IPS DF 19.7 (cell line): ENCODE measurements at places on chromosomes 7 and 10.
A peak's percentile ranks its signal among the peaks of the same experiment; 100 is the strongest.

DNA sequence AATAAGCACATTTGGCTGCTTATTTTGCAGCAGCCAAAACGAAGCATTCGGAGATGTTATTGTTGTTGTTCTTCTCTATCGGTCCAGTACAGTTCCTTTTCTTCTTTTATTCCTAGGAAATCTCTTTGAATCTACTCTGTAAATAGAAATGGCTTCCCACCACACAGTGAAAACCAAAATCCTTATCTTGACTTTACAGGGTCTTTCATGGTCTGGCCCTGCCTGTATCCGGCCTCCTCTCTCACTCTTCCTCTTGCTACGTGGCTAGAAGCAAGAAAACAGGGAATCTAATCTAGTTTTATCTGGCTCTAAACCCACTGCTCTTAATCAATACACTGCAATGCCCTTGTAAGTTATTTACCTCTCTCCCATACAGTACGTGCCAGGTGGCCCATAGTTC lies 926.0 kb upstream of the C7orf33 start:
- no peak for DNase-seq

DNA sequence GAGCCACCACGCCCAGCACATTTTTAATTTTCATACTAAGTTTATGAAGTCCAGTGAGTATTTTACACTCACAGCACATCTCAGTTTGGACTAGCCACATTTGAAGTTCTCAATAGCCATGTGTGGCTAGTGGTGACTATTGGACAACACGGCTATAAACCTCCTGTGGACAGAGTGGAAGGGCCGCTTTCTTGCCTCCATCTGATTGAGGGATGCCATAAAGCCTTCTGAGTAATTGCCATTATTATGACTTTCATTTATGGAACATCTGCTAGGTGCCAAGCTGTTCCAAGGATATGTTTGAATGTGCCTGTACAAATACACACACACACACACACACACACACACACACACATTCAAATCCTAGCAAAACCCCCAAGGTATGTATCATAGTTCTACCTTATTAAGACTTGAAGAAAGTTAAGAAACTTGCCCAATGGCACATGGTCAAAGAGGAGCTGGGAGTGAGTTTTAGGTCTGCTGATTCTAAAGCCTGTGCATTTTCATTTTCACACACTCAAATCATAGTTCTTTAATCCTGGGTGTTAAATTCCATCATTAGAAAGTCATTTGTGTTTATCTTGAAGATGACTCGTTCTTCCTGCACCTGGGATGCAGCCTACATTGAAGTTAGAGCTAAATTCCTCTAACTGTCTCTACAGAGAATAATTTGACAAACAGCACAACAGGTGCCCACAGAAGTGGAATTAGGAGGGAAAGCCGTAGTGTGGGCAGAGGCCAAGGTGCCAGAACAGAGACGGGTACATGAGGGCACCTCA lies 143.3 kb downstream of the PKD1L1 start:
- no peak for DNase-seq

- no peak for DNase-seq
Observed at GRCh38 chr7:33539659-33540400, 365.5 kb upstream of the BMPER start.

DNA sequence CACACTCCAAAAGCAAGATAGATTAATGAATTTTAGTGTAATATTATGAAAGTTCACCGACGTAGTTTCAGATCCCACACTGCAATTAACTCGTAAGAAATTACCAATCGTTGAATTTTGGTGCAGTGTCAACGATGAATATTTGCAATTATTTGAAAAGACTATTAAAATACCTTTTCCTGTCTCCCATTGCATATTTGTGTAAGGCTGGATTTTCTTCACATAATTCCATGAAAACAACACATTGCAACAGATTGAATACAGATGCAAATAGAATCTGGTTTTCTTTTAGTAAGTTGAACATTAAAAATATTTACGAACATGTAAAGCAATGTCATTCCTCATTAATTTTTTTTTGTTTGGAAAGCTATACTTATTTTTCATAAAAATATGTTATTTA lies 50.9 kb downstream of the DNMBP start:
- DNase-seq: no peak

GRCh38 chr7:3691478-3692158 lies 390.6 kb downstream of the SDK1 start:
- no peak for DNase-seq

GRCh38 chr10:13074563-13075451 lies 25.2 kb upstream of the OPTN start:
- DNase-seq: no peak

GRCh38 chr7:25998499-25998898 lies 153.5 kb upstream of the NFE2L3 start:
- DNase-seq: no peak

GRCh38 chr10:8544057-8544380 lies 489.5 kb downstream of the GATA3 start:
- DNase-seq: no peak

DNA sequence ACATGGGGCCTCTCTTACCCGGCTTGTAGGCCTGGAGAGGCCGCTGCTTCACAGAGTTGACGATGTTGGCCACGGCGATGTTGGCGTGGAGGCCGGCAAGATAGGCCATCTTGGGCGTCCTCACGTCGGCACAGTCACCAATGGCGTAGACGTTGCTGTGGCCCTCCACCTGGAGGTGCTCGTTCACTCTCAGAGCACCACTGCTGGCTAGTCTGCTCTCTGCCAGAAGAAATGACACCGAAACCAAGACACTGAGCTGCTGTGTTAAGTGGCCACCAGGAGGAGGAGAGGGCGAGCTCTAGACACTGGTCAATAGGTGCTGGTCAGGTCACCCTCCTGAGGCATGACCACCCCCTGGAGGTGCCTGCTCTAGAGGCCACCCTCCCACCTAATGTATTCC lies 17.7 kb downstream of the AIFM2 start:
- DNase-seq: no peak

GRCh38 chr7:149620961-149621360 lies 123.4 kb upstream of the ZNF746 start:
- no peak for DNase-seq

GRCh38 chr7:95817866-95818640 lies 45.7 kb downstream of the DYNC1I1 start:
- DNase-seq: no peak

DNA sequence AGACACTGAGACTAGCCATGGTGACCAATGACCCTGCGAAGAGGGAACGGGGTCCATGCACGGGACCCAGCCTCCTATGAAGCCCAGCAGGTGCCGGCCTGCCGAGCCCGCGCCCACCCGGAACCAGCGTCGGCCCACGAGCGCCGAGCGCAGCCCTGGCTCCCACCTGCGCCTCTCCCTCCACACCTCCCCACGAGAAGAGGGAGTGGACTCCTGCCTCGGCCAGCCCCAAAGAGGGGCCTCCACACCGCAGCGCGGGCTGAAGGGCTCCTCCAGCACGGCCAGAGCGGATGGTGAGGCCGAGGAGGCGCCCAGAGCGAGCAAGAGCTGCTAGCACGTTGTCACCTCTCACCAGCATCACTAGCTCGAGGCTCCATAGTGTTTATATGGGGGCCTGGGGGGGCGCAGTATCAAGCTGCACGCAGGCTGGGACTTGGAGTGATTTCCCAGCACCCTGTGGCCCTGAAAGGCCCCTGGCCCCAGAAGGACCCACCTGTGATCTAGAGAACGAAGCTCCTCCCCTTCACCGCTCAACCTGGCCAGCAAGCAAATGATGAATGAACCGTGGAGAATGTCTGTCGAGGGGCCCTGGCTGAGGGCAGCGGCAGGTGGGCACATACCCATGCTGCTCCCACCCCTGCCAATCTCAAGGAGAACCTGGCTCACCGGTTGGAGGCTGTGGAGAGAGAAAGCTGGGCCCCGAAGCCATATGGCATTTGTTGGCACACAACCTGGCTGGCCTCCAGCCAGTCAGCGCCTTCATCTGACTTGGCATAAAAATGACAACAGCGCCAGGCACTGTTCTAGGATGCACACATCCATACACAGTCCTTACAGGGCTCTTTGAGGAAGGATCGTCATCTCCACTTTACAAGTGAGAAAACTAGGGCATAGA lies 30.7 kb downstream of the GHRHR start:
- DNase-seq: no peak

DNA sequence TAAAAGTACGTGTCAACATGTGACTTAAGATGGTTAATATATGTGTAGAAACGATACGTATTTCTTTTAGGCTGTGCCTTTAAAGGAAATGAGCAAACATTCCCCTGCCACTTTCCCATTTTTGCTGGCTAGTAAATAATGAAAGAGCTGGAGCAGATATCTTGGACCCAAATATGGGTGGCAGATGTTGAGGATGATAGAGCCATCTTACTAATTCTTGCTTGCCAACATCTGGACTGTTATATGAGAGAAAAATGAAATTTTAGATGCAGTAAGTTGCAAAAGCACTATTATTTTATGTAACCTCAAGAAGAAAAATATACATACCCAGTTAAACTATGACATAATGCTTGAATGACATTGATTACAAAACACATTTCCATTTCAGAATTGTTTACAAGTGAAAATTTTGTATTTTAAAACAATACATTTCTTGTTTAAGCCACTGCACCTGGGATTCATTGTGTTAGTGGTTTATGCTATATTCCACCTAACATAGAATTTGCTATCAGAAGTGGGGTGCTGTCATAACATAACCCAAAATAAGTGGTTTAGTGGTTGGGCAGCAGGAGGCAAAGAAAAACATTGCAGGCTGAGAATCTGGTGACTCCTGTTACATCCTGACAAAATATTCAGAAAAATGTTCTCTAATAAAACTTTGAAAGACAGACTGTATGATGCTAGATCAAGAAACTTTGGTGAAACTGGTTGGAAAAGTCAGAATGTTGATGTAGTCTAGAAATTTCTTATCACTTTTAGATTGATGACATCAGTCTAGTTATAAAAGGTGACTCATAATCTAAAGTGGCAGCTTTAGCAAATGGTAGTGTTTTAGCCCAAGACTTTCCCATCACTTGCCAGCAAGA lies 305.0 kb downstream of the PTEN start:
- no peak for DNase-seq

DNA sequence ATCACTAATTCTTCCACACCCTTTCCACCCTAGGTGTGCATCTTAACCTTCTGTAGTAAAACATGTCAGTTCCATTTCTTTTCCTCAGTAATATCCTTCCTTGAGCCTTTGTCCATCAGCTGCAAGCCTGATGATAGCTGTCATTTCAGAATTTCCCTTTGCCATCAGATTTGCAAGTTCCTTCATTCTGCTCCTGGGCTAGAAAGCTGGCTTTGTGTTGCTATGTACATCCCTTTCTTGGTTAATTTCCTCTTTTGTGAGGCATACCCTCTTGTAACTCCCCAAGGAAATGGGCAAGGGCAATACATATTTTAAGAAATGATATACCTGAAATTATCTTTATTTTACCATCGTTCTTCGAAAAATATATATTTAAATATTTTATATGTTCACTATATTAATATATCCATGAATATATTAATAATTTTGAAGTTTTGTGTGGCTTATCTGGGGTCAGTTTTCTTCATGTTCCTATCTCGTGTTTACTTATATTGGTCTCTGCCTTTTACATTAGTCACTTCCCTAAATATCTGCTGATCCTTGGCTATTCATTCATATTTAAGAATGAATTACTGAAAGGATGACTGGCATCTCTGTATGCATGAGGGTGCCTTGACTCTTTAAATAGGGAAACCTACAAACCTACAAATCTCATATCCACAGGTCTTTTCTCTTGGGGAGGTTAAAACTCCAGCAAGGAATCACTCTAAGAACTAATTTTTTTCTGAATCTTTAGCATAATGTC lies 143.8 kb downstream of the ZNF22 start:
- no peak for DNase-seq

DNA sequence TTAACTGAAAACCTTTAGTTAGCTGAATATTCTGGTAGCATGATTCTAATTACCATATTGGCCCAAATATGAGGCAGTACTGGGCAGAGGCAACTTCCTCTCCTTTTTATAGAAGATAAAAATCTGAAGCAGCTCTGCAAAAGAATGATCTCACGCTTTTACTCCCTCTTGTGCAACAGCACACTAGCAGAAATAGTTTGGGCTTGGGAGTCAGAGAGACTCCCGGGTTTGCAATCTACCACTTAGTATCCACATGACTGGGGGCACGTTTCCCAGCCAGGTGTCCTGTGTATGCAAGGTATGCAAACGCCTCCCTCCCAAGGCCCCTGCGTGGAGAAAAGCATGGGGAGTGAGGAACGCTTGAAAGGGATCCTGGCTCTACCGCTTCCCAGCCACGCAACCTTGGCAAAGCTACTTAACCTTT lies 47.2 kb upstream of the RHEB start:
- peak; percentile 12 for DNase-seq

- no peak for DNase-seq
Observed at GRCh38 chr7:131152766-131153165, 174.9 kb upstream of the MKLN1 start.

DNA sequence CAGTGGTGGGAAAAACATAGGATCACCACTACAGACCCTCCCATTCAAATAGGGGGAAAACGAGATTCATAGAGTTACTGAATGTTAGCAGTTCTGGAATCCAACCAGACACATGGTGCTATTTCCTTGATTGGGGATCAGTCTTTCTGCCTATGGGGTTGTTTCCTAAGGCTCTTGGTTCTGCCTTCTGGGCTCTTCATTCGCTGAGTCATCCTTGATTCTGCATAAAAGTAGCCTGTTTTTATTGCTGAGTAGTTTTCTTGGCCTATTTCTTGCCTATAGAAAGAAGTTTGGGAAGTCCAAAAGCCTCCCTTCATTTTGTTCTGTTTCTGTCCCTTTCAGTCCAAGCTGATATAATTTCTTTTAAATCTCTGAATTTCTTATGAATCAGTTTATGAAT lies 99.3 kb upstream of the OIT3 start:
- no peak for DNase-seq

DNA sequence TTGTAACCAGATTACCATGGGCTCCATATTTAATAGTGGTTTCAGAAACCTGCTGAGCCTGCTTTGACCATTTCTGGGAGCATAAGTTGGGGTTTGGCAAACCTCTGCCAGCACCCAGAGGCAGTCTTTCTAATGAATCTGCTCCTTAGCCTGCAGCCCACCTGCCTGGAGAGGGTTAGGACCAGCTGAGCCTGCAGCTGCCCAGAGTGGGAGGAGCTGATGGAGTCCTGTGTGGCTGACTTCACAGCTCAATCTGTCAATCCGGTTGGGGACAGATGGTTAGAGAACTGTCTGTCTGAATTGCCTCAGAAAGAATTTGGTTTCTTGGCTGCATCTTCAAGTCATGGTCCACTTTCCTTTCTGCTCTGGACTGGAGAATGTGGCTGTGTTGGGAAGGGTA lies 444.6 kb downstream of the NRG3 start:
- no peak for DNase-seq

DNA sequence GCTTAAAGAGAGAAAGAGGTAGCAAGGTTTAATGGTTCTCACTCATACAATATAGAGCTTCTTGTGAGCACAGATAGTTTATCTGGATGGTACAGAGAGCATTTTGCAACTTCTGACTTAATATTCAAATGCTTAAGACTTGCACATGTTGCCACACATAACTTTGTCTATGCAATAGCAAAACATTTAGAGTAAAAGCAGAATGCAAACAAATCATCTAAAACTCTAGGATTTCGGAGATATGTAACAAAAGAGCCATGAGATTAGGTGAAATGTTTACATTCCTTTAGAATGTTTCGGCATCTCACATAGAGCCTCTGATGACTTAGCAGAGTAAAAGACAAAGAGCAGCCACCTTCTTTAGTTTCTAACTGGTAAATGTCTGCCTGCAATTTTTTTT lies 717.1 kb upstream of the LRRN3 start:
- no peak for DNase-seq

- DNase-seq: no peak
Observed at GRCh38 chr7:158077934-158078910, 509.4 kb downstream of the PTPRN2 start.

- DNase-seq: no peak
Observed at GRCh38 chr10:12348294-12348869, 965 bp upstream of the CAMK1D start.
